ENCODE measurements at places on chromosomes 11 and 22.

DNA sequence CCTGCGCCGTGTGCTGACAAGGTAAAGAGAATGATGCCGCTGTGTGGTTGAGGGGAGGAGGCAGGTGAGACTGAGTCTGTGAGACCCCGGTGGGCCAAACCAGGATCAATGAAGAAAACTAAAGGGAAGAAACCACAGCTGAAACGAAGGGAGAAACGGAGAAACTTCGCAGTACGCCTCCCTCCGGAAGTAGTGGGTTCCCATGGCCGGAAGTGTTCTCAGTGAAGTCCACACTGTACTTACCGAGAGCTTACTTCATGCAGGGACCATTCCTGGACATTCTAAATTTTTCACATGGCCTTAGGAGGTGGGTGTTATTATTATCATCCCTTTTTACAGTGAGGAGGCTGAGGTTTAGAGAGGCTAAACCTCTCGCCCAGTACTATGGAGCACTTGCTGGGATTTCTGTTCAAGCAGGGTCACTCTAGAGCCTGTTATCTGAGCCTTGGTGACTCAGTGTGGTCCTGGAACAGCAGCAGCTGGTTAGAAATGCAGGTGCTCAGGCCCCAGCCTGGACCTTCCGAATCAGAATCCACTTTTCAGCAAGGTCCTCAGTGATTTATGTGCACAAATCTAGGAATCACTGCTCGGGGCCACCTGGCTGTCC lies 17.9 kb downstream of the CD5 start:
- DNase-seq, result no peak

GRCh38 chr22:46508491-46508999 lies 28.9 kb downstream of the CELSR1 start:
- DNase-seq, result no peak

DNA sequence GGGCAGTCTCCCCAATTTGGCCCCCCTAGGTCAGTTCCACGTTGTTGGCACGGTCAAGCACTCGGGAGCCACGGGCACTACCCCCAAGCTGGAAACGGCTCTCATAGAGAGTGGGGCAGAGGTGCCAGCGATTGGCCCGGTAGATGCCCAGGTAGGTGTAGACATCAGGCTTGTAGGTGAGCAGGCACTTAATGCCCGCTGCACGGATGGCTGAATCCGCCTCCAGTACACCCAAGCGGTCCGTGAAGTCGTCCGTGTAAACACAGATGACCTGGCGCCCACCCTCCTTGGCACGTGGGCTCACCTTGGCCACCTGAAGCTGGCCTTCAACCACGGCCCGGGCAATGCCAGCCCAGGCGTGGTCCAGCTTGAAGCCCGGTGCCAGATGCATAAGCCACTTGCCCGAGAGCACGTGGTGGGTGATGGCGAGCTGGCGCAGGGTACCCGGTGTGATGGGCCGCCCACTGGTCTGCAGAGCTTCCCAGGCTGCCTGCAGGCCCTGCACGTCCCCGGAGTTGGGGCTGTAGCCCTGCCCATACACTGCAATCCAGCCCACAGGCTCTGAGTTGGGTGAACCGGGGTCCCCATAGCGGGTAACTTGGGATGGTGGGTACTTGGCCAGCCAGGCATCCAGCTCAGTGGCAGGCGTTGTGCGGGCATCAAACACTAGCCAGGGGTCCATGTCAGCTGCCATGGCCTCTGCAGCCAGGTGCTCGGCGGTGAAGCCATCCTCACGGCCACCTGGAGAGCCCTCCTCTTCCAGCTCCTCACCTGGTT lies 1.2 kb downstream of the C11orf68 start:
- DNase-seq, result no peak

GRCh38 chr22:20653012-20653794 lies 120.7 kb upstream of the SERPIND1 start:
- no peak for DNase-seq

- no peak for DNase-seq
Measured at GRCh38 chr22:17726928-17727897, 47.1 kb downstream of the BID start.

DNA sequence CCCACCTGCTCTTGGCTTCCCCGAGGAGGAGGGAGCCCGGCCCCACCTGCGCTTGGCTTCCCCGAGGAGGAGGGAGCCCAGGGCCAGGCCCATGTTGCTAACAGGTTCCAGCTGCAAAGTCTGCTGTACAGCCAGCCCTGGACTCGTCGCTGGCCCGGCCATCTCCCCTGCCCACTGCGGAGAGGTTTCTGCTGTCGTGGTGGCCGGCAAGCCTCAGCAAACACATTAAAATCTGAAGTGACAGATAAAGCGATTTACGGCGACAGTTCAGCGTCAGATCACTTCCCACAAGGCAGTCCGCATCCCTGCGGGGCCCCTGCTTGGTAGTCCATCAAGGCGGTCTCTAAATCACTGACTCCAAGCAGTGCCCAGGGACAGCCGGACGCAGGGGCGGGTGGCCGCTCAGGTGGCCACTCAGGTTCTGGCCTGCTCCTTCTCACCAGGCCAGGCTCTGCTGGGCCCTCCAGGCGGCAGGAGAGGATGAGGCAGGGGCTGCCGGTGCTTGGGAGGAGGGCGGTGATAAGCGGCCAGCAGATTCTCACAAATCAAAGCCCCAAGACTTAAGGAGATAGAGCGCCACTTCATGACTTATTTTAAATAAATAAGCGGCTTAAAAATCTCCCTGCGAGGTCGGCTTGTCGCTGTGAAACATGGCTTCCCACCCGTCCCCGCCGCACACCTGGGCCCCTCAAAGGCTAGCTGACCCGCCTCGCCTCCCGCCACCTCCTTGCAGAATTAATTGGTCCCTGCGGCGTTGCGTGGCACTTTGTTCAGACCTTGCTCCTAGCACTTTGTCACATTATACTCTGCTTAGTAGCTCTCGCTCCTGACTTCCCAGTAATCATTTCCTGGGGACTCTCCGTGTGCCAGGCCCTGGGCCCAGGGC lies 21.1 kb downstream of the MACROD1 start:
- no peak for DNase-seq

GRCh38 chr22:49004484-49005399 lies 822.9 kb downstream of the BRD1 start:
- DNase-seq, result no peak

DNA sequence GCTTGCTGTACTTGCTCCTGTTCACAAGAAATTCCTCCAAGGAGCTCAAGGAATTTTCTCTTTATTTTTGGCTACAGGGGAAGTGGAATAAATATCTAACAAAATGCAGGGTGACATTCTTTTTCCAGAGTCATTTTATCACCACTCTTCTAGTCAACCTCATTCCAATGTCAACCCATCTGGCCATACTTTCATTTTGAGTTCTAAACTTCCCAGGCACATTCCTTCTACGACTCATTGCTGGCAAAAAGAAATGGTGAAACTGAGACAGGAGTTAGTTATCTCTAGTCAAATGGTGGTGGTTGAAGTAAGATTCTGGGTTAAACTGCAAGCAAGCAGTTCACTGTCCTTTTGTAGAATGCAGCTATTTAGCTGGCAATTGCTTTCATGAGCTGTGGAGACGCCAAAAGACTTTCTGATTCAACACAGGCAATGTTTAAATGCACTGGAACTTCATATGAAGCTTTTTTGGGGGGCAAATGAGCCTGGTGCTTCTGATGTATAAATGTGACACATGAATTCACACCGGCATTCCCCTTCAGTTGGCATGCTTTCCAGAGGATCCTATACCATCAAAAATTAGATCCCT lies 304.6 kb downstream of the CADM1 start:
- DNase-seq, result no peak

- DNase-seq, result no peak
Measured at GRCh38 chr11:124843616-124843910, 21.7 kb upstream of the ROBO3 start.

DNA sequence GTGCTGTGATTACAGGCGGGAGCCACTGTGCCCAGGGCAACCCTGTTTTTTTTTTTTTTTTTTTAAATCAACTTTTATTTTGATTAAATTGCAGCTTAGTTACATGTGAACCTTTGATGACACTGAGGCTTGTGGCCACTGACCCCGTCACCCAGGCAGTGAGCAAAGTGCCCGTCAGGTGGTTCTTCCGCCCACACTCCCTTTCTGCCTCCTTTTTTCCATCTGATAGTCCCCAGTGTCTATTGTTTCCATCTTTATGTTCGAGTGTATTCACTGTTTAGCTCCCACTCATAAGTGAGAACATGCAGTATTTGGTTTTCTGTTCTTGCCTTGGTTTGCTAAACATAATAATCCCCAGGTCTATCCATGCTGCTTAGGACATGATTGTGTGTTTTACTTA lies 110.9 kb upstream of the GRK3 start:
- DNase-seq, result no peak

GRCh38 chr11:44531116-44531504 lies 34.4 kb upstream of the CD82 start:
- DNase-seq, result no peak

DNA sequence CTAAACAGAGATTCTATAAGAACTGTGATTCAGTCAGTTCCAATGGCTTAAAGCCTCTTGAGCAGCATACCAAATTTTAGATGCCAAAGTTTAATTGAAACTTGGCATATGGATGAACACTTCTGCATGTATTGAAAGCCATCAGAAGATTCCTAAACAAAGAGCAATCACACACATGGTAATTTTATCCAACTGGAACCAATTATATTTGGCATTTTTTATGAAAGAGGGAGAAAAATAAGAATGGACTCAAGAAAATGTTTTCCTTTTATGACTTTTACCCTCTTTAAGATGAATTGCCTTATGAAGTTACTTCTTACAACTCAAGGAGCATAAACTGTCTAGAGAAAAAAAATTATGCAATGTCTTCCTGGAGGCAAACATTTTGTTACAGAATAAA lies 7.4 kb downstream of the TRPC6 start:
- no peak for DNase-seq

DNA sequence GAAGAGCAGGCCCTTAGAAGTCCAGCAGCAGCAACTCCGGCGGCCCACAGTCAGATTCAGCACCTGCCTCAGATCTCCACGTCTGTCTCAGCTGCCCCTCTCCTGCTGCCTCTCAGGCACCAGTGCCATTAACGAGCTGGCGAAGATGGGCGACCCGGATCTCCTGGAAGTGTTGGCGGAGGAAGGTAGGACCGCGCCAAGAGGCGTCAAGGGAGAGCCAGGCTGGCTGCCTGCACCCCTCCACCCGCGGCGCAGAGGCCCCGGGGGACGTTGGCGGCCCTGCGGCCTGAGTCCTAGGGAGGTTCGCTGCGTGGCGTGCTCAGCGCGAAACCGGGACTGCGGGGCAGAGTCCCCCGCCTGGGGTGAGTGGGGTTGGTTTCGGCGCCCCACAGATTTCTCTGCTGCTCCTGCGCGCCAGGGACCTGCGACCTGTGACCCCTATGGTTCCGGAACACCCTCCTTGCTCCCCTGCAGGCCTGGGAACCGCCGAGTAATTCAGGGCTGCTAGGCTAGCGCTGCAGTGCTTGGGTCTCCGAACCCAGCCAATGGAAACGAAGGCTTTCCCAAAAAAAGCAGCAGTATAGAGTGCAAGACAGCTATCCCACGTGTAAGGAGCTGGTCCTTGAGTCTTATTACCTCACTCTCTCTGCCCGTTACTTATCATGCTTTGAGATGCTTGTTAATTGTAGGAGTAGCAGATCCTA lies 615 bp downstream of the ANO5 start:
- DNase-seq, result peak; percentile 31

GRCh38 chr11:105144887-105145286 lies 5.3 kb upstream of the CARD18 start:
- no peak for DNase-seq

- DNase-seq, result no peak
Measured at GRCh38 chr11:82176365-82176764, 557.3 kb downstream of the FAM181B start.

GRCh38 chr22:22976033-22976922 lies 88.7 kb downstream of the IGLL5 start:
- no peak for DNase-seq

- peak; percentile 55 for DNase-seq
Measured at GRCh38 chr11:65182258-65183170, 786 bp downstream of the CAPN1 start.

GRCh38 chr22:35995772-35996171 lies 32.9 kb downstream of the RBFOX2 start:
- no peak for DNase-seq

- DNase-seq, result no peak
Measured at GRCh38 chr11:114442536-114442935, 3.3 kb downstream of the REXO2 start.

DNA sequence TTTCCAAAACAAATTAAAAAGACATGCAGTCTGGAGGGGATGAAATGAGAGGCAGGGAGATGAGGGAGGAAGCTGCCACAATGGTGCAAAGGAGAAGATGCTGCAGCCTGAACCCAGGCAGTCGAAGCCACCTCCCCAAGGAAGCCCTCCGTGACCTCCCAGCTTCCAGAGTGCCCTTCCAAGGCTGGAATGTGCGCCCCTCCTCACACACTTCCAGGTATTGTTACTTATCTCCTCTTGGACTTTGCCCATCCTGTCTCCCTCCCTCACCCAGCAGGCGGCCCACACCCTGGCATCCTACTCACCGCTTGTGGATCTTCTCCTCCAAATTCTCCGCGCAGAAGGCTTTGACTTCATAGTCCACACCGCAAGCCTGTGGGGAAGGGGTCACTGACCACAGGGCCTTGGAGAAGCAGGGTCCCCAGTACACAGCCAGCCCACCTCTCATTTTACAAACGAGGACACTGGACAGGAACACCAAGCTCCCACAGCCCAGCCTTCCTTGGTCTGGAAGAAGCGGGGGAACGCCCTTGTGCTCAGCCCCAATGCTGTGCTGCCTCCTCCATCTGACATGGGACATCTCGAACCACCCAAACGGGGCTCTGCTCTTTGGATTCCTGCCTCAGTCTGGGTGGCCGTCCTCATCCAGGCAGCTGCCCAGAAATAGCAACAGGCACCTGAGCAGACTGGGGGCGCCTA lies 40.3 kb downstream of the TPBGL start:
- no peak for DNase-seq

DNA sequence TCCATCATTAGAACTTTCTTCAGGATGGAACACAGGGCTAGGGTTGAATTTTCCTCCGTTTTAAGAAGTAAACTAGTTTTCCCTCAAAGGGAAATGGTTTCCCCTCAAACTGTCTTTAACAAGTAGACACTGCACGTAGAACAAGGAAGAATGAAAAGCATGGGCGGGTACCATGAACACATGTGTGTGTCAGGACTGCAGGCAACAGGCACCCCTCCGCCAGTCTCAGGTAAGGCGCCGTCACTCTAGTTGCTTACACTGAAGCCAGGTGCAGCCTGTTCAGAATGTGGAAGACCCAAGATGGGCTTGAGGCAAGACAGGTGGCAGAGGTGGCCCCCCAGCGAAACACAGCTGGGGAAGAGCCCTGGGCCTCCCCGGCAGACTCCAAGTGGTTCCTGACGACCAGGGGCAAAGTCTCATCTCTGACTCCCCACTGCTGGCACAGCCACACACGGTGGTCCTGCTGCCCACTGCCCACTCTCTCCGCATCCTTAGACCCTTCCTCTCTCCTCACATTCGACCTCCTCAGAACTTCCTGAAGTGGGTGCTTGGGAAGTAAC lies 25.4 kb upstream of the MOB2 start:
- no peak for DNase-seq

Measured in NCI-H2029 (cell line).